ENCODE measurements at places on chromosomes 2 and 18.

- no peak for DNase-seq
These were observed 406.6 kb upstream of the KCNJ3 start for GRCh38 chr2:154291927-154292326.

- no peak for DNase-seq
These were observed 109.5 kb downstream of the GRB14 start for GRCh38 chr2:164511738-164512137.

GRCh38 chr2:10400978-10401951, 46.9 kb downstream of the ODC1 start:
- no peak for DNase-seq

DNA sequence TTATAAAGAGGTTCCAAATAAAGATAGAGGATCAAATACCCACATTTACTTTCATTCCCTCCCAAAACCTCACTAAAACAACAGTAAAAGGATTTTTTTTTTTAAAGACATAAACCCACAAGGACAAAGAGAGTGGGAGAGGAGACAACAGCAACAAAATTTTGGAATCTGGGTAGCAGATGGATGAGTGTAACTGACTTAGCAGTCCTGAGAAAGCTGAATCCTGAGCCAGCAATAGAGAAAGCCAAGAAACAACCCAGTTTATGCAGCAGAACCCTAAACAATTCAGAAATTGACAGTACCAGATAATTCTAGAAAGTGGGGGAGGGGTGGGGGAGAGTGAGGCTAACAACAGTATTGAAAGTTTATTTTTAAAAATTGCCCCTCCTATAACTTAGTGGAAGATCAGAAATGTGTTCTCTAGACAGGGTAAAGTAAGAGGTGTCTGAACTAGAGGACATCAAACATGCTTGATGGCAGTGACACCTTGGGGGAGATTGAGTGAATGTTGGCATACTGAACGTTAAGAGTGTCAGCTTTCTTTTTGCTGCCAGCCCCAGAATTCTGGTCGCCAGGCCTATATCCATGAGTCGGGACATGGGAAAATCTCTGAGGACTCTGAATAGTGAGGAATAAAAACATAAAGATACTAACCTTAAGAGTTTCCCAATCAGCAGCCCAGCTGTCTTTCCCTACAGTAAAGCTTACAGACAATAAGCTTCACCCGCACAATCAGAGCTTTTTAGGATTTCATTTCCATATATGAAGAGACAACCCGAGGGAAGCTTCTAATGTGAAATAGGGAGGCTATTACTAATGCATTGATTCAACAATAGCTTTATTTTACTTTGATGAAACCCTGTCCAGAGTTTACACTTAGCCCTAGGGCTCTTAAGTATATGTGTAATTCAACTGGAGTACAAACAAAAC, 128.0 kb upstream of the ALPP start:
- DNase-seq = no peak

Data from omental fat pad (tissue), 4 donors.